Activated naive CD8-positive, alpha-beta T cell treated with anti-CD3 and anti-CD28 coated beads, Interleukin-2, amount 10 ng/mL, durations not matched to agents 7 days and 5 days (primary cell): ENCODE measurements at places on chromosomes 6 and 20. TPM values are rescaled to one million over a fixed set of nuclear protein-coding genes. Genes with fewer than 3 reads are reported as not detected.

DNA sequence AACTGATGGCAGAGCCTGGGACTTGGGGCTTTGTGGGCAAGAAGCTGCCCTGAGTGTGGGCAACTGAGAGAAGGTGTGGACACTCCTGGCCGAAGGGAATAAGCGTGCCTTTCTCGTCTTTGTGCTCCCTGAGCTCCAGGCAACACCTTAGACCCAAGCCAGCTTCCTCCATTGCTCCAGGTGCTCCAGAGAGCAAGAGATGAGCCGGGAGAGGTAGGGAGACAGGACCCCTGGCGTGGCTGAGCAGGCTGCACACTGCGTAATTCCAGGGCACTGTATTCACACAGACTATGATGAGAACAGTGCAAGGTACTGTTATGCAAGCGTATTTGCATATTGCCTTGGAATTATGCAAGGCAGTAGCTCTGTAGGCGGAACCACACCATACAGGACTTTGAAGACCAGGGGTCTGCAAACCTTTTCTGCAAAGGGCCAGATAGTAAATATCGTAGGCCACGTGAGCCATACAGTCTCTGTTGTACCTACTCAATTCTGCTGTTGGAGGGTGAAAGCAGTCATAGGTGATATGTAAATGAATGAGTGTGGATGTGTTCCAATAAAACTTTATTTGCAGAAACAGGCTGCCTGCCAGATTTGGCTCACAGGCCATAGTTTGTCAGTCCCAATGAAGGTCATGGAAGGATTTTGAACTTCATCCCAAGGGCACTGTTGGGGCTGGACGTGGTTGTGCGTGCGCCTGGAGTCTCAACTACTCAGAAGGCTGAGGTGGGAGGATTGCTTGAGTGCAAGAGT lies 42.1 kb upstream of the FAM83D start:
- H3K27me3 ChIP-seq = no peaks in the 10 kb centered on the region
- H3K4me1 ChIP-seq = peaks cover 38% of the 10 kb centered on the region
- peaks cover 12% of the 10 kb centered on the region for H3K36me3 ChIP-seq
- no peak overlapping the region for H3K27ac ChIP-seq
- peak; percentile 14 for DNase-seq
- no peak overlapping the region for H3K4me3 ChIP-seq

DNA sequence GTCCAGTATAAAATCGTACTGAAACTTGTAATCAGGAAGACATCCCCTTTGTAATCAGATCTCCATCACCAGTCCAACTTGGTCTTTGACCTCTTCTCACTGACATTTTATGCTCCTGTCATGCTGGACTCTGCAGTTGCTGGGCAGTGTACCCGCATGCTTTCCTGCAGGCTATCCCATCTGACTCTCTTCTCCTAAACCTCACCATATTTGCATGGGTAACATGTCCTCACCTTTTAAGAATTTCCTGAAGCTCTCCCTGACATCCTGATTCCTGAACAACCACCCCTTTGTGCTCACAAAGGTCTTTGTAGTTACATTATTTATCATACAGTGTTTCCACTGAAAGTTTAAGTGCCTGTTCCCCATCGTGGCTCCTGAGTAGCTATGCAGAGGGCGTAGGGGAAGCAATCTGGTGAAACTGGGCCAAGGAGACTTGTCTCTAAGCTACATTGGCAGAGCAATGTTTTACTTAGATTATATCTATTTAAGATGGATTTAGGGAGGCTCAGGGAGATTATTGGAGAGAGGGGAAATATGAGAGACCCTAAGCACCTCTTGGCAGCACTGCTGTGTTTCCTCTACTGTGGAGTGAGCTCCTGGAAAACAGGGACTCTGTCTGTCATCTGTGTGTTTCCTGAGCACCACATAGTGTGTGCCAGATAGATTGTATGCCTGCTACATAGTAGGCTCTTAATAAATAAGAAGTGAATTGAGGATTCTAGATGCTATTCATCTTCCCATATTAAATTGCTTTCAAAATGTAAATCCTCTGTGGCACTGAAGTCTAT lies 124.0 kb downstream of the LAMA2 start:
- H3K4me1 ChIP-seq = no peaks in the 10 kb centered on the region
- no peaks in the 10 kb centered on the region for H3K27me3 ChIP-seq
- H3K27ac ChIP-seq = no peak overlapping the region

SLC4A11 gene
- 2.4 TPM for total RNA-seq

DNA sequence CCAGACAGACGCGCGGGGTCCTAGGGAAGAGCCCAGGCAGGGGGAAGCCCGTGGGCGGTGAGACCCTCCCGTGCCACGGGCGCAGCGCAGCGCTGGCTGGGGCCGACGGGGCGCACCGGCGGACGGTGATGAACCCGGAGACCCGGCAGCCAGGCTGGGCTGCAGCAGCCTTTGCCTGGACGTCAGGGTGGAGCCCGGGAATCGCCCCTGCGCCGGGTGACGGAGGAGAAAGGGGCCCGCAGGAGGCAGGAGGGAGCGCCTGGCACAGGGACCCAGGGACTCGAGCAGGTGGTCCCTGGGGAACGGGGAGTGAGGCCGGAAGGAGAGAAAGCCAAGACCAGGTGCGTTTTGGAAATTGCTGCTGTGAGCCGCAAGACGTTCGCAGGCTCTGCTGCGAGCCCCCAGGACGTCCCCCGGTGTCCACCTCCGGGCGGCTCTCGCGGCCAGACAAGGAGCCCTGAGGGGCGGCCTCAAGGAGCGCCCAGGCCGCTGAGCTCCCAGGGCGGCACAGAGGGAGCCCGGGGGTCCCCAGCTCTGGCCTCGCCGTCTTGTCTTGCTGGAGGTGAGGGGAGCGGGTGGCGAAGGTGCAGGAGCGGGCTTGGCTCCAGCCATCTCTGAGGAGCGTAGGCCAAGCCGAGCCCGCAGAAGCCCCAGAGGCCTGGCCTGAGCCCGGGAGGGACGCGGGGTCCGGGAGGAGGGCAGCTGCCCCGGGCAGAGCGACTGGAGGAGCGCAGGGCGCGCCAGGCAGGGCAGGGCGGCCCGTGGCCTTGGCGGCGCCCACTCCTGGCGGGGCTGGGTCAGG lies 191.2 kb upstream of the PDE10A start:
- H3K4me3 ChIP-seq = no peak overlapping the region
- no peak overlapping the region for H3K27ac ChIP-seq
- no peaks in the 10 kb centered on the region for H3K4me1 ChIP-seq
- H3K27me3 ChIP-seq = peaks cover 46% of the 10 kb centered on the region
- DNase-seq = no peak

DEFB115 gene
- total RNA-seq = not detected

ADGRF5 gene
- total RNA-seq = not detected

DNA sequence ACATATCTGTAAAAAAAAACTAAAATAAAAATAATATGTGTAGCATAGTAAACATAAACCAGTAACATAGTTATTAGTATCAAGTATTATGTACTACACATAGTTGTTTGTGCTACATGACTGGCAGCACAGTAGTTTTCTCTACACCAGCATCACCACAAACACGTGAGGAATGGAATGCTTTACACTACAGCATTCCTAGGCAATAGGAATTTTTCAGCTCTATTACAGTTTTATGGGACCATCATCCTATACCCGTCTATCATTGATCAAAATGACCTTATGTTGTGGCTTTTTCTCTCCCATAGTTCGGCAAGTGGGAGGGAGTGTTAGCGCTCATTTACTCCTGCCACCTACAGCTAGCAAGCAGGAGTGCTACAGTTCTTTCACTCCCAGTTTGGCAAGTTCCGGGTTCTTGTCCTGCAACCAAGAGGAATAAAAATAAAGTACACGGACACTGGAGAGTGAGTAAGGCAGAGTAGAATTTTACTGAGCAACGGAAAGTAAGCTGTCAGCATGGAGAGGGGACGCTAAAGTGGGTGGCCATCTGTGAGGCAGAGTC lies 196.8 kb upstream of the HSF2 start:
- no peak overlapping the region for H3K4me3 ChIP-seq
- no peak for DNase-seq
- no peak overlapping the region for H3K27ac ChIP-seq
- H3K27me3 ChIP-seq = no peaks in the 10 kb centered on the region
- no peaks in the 10 kb centered on the region for H3K4me1 ChIP-seq

DNA sequence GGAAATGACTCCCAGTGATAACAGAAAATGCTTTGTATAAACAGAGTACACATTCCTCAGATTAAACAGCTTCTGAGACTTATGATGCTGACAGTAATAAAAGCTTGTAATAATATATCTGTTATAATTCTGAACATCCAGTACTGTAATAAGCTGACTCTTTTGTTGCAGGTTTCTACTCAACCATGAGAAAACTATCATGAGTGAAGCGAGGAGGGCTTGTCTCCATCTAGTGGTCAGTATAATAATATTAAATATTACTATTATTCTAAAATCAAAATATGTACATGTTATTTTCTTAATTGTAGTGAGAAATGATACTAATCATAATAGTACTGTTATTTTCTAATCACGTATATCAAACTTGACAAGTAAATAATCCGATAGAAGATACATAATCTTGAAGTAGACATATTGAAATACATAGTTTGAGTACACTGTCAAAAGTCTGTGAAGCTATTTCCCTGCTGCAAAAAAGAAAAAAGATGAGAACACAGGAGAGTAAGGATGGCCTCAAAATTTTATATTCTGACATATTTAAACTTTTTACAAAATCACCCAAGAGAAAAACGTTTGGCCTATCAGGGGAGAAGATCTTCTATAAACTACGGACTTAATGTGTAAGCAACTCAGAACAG lies 183.1 kb downstream of the MOXD1 start:
- no peak overlapping the region for H3K4me3 ChIP-seq
- H3K4me1 ChIP-seq = no peaks in the 10 kb centered on the region
- DNase-seq = no peak
- no peaks in the 10 kb centered on the region for H3K36me3 ChIP-seq
- no peak overlapping the region for H3K27ac ChIP-seq
- H3K27me3 ChIP-seq = peaks cover 8% of the 10 kb centered on the region

DNA sequence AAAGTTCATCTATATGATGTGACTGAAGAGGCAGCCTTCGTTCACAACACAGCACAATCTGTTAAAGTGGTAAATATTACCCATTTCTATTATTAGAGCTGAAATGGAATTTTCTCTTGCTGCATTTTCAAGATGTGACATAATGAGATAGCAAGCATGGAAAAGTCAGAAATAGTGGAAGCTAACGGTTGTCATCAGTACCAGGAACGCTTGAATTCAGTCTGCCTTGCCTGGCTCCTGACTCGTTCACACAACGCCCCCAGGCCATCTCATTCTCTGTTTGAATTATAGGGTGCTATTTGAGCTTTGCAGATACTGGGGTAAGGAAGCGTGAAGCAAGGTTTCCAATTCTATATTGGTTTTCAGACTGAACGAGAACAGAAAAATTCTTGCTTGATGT lies 116.5 kb upstream of the MAP3K7 start:
- no peak overlapping the region for H3K4me3 ChIP-seq
- H3K4me1 ChIP-seq = peaks cover 9% of the 10 kb centered on the region
- DNase-seq = no peak
- H3K27ac ChIP-seq = no peak overlapping the region
- H3K27me3 ChIP-seq = peaks cover 7% of the 10 kb centered on the region

DNA sequence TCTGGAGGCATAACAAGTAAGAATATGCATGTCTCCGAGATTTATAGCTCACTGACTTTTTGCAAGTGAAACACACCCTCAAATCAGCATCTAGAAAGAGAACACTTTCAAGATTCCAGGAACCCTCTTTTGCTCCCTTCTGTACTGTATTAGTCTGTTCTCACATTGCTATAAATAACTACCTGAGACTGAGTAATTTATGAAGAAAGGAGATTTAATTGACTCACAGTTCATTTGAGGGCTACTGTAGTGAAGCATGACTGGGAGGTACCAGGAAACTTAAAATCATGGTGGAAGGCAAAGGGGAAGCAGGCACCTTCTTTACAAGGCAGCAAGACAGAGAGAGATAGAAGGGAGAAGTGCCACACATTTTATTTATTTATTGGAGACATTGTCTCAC lies 269.9 kb downstream of the UTRN start:
- no peak for DNase-seq
- H3K36me3 ChIP-seq = peaks cover 54% of the 10 kb centered on the region
- H3K27ac ChIP-seq = peak overlapping the region; percentile 39

- DNase-seq = no peak
Observed at GRCh38 chr20:19382386-19383340, 170.2 kb downstream of the SLC24A3 start.

DNA sequence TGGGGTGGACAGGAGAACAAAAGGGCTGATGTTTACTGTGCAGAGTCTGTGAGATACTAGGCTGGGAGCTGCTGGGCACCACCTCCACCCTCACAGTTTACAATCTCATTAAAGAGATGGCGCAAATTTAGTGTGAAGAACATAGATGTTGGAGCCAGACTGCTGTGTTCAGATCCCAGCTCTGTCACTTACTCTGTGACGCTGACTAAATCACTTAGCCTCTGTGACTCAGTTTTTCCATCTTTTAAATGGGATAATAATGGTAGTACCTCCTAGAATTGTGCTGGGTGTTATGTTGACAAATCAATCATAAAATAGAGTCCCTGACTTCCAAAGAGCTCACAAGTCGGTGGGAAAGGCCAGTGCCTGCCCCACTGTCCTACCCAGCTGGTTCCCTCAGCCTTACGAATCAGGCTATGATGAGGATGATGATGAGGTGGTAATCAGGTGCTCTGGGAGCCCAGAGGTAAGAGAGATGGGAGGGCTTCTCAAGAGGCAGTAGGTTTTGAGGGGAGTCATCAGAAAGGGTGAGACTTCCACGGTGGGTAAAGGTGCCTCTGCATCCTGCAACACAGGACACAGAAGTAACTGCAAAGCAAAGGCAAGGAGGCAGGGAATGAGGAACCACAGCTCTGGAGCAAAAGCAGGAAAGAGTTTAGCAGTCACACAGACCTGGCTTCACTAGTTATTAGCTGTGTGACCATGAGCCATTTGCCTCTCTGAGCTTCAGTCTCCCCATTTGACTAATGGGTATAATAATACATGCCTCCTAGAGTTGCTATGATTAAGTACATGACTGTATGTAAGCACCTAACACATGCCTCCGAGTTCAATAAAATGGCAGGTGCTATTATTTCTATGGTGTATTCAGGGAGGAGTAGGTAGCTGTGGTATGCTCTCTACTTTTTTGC lies 8.9 kb downstream of the FYN start:
- peaks cover 32% of the 10 kb centered on the region for H3K36me3 ChIP-seq
- no peak for DNase-seq
- H3K4me1 ChIP-seq = peaks cover 74% of the 10 kb centered on the region

RNF182 gene
- not detected for total RNA-seq

GRCh38 chr20:42706759-42707158 lies 482.9 kb downstream of the PTPRT start:
- no peaks in the 10 kb centered on the region for H3K36me3 ChIP-seq
- H3K4me3 ChIP-seq = no peak overlapping the region
- no peaks in the 10 kb centered on the region for H3K27me3 ChIP-seq

- peak overlapping the region; percentile 17 for H3K27ac ChIP-seq
- DNase-seq = peak; percentile 66
- H3K27me3 ChIP-seq = peaks cover 44% of the 10 kb centered on the region
- peaks cover 3% of the 10 kb centered on the region for H3K36me3 ChIP-seq
Observed at GRCh38 chr6:37696220-37696840, 1.4 kb downstream of the MDGA1 start.

PXMP4 gene
- 13.4 TPM for total RNA-seq

- no peaks in the 10 kb centered on the region for H3K4me1 ChIP-seq
- no peaks in the 10 kb centered on the region for H3K36me3 ChIP-seq
- H3K27ac ChIP-seq = no peak overlapping the region
- no peak for DNase-seq
Observed at GRCh38 chr20:24766826-24767622, 182.0 kb upstream of the CST7 start.
